ENCODE measurements at places on chromosomes 1 and 21.

GRCh38 chr21:45325206-45326168 lies 37.8 kb upstream of the POFUT2 start:
- no peak for DNase-seq

DNA sequence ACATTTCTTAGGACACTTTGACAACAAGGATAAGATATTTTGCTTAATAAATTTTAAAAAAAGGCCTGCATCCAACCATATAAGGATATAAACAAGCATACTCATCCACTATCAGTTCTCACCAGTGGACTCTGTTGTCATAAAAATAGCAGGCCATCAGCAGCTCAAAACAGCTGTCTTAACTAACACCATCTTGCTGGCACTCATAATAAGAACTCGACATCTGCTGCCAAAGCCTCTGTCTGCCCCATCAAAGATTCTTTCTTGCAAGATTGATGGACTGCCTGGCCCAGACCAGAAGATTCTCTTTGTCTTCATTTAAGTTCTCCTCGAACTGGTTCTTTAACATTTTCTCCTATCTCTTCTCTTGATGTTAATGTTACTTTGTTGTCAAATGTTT lies 10.1 kb downstream of the JMJD4 start:
- no peak for DNase-seq

DNA sequence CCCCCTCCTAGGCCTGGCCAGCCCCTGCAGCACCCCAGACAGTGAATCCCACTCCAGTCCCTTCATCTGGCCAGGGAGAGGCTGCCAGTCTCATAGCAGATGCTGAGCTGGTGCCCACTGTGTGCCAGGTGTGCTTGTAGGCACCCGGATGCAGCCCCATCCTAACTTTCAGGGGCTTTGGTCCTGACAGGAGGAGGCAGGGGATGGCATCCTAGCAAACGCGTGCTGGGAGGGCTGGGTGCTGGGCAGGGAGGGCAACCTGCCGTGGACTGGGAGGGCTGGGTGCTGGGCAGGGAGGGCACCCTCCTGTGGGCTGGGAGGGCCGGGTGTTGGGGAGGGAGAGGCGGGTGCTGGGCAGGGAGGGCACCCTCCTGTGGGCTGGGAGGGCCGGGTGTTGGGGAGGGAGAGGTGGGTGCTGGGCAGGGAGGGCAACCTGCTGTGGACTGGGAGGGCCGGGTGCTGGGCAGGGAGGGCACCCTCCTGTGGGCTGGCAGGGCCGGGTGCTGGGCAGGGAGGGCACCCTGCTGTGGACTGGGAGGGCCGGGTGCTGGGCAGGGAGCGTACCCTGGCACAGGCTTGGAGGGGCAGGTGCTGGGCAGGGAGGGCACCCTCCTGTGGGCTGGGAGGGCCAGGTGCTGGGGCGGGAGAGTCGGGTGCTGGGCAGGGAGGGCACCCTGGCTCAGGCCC lies 35.3 kb downstream of the SLC19A1 start:
- DNase-seq, result no peak

DNA sequence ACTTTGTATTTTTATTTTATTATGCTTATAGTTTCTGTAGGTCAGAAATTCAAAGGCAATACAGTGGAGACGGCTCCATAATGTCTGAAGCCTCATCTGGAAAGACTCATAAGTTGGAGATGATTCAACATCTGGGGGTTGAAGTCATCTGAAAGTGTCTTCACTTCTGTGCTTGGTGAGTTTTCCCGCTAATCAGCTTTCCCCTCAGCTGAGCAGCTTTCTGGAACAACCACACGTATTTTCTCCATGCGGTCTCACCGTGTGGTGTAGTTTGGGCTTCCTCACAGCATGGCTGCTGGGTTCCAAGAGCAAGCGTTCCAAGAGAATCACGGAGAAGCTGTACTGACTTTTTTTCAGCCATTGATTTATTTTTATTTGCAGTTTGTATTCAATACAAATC lies 7.6 kb upstream of the DDI2 start:
- DNase-seq, result no peak

GRCh38 chr1:1901641-1902294 lies 10.9 kb upstream of the GNB1 start:
- DNase-seq, result no peak

- DNase-seq, result peak; percentile 45
Measured at GRCh38 chr1:110011527-110012041, 22.8 kb upstream of the STRIP1 start.

- no peak for DNase-seq
Measured at GRCh38 chr1:84719543-84720217, 29.4 kb upstream of the SSX2IP start.

DNA sequence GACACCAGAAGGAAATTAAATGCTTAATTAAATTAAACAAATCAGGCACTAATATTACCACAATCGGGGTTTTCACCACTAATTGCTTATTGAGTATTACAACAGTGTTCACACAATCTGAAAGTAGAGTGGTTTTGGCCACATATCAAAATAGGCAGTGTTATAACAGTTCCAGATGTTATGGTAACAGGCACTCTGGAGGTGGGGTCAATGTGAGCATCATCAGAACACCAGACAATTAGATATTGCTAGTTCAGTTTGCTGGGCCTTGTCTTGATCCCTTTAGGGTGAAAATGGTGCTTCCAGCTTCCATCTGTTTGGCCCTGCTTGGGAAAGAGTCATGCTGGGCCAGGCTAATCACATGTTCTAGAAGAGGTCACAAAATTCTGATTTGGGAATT lies 14.5 kb upstream of the DDAH1 start:
- no peak for DNase-seq

DNA sequence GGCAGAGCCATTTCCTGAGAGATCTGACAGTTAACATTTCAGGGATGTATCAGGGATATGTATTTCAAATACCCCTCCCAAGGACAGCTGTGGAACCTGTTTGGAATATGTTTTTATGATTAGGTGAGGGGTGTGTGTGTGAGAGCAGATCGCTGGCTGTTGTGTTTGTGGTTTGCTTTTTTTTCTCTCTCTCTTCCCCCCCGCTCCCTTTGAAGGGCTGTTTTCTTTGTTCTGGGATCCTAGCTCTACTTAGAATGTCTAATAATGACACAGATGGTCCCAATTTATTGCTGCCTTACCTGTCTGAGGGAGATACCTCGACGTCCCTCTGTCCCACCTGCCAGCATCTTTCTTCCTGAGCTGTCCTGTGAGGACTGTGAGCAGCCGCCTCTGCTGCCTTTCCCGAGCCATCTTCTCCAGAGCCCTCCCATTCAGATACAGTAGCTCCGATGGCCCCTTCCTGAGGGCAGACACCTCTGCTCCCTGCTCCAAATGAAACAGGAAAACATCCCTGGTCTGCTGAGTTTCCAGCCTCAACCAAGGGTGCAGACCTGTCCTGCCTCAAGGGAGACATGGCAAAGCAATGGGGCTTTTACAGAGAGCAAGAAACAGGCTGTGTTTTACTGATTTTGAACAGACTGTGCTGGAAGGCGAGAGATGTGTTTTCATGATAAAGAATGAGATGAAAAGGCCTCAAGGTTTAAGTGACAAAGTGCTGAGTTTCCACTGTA lies 138.0 kb upstream of the TNR start:
- no peak for DNase-seq

DNA sequence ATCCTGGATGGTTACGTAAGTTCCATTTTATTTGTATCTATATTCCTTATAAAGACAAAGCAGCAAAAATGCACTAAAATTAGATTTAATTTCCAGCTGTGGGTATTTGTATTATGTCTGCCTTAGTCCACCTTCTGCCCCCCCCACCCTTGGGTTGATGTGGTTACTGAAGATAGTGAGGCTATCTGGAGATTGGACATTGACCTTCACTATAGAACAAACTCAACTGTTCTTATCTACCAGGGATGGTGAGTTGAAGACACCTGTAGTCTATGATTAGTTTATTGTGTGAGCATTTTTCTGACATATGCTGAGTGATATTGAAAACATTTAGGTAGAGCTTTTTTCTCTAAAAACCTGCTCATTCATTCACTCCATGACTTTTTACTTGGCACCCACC lies 122.2 kb downstream of the NFIA start:
- DNase-seq, result no peak

GRCh38 chr1:160550572-160551034 lies 27.5 kb upstream of the SLAMF6 start:
- DNase-seq, result no peak

DNA sequence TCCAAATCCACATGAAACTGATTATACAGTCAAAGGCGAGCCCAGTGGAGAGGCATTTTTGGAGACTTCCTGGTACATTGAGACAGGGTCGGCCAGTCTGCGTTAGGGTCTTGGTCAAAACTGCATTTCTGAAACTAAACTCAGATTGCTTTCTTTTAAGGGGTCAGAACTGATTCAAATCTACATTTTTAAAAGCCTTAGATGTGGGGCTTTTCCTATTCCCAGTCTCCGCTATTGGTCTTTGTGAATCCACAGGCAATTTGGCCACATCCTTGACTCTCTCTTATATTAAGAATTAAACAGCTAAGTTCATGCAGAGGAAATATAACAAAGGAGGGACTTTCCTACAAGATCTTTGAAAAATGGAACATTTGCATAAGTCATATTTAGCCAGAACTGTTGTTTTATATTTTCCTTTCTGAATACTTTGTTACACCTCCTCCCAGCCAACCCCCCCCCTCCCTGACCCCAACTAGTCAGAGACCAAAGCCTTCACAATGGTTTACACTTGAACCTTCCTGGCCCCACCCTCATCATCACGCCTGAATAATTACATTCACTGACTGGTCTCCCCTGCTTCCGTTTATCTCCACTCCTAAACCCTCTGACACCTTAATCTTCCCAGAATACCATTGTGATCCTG lies 30.9 kb downstream of the SELL start:
- no peak for DNase-seq

DNA sequence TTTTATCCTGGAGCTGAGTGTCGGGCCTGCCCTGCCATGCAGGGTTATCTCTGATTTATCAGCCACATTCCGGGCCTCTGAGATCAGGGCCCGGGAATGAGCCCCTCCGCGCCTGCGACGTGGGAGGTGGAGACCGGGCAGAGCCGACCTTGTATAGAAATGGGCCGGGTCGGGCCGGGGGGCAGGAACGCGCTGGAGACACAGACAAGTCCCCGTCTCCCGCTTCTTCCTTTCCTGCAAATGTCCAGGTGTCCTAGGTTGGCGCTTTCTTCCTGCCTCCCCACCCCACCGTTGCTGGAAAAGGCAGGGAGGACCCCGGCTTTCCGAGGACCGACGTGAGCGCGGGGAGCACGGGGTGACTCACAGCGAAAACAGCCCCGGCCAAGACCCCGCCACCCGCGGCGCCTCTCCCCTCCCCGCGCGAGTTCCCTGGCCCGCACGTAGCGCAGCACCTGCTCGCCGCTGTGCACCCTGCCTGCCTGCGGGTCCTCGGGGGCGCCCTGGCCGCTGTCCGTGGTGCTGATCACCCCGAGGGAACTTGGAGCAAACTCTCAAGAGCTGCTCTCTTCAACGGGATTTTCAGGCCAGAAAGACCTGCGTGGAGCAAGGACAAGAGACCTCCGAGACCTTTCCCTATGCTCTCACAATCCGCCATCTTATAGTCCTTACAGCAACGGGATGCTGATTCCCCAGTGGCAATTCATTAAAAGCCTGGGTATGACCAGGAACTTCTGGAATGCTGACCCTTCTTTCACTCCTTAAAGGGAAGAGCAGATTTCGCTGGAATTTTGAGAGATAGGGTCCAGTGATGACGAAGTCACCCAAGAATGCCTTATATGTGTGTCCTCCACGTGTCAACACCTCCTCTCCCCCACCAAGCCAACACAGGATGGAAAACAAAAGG lies 475 bp upstream of the NPPB start:
- peak; percentile 73 for DNase-seq

DNA sequence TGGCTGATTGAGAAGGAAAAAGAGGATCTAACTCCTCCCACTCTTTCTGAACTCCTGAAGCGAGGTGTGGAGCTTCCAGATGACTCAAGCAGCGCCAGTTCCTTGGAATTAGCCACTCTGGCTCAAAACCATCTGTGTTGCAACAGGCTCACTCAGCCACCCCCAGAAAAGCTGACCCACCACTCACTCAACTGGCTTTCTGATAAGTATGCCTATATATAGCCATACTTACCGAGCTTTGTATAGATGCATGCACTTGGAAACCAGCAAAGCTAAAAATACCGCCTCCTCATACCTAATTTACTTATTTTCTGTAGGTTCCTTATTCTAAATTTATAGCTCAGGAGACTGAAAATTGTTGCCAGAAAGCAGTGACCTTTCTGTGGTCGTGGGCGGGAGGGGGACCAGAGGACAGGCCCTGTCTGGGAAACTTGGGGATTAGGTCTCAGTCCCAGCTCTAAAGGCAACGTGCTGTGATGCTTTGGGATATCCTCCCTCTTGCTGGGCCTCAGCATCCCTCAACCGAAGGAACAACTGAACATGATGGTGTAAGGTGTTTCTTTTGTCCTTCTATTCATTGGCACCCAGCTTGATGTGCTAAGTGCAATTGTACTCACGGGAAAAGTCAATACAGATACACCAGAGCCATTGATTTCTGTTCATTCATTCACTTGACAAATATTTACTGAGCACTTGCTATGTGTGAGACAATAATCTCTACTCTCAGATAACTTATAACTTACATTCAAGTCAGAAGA lies 65.7 kb downstream of the NENF start:
- no peak for DNase-seq

DNA sequence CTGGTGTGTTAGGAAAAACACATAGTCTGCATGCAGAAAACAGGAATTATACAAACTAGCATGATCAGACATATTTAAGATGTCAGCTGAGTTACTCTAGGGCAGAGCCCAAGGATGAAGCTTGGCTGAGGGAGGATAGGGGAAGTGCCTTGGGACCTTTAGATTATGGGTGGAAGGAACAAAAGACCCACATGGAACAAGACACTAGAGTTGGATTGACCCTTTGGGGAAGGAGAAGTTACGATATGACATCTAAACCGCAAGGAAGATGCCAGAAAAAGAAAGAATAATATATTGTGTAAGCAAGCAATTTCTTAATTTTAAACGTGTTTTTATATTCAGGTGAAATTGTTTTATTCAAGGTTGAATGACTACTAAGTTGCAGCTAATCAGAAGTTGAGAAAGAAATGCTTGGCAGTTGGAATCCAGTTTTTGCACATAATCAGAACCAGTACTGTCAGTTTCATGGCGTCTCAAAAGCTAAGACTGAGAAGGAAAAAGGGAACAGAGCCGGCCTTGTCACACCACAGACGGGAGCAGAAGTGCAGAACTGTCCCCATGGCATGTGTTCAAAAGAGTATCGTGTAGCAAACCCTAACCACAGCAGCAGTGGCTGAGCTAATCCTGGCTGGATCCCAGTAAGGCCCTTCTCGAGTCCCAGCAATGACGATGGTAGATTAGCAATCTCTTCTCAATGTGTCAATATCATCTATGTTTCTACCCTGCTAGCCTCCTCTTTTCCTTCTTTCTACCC lies 31.2 kb upstream of the IFNAR2 start:
- no peak for DNase-seq

GRCh38 chr1:174114788-174115448 lies 44.4 kb upstream of the RABGAP1L start:
- DNase-seq, result peak; percentile 8

GRCh38 chr1:159239551-159240220 lies 35.0 kb downstream of the ACKR1 start:
- no peak for DNase-seq

DNA sequence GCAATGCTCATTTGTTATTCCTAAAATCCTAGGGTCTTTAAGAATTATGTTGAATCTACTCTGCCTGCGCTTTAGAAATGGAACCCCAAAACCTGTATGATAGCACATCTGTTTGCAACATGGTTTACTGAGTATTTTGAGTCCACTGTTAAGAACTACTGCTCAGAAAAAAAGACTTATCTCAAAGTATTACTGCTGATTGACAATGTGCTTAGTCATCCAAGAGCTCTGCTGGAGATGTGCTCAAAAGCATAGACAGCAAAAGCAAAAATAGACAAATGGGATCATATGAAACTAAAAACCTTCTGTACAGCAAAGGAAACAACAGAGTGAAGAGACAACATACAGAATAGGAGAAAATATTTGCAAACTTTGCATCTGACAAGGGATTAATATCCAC lies 107.0 kb downstream of the CTH start:
- DNase-seq, result no peak

All from hepatic stellate cell (primary cell).